ENCODE measurements at places on chromosomes 2 and 18.

GRCh38 chr18:48342125-48342524 is 67.1 kb downstream of the ZBTB7C start:
- no peak for DNase-seq

DNA sequence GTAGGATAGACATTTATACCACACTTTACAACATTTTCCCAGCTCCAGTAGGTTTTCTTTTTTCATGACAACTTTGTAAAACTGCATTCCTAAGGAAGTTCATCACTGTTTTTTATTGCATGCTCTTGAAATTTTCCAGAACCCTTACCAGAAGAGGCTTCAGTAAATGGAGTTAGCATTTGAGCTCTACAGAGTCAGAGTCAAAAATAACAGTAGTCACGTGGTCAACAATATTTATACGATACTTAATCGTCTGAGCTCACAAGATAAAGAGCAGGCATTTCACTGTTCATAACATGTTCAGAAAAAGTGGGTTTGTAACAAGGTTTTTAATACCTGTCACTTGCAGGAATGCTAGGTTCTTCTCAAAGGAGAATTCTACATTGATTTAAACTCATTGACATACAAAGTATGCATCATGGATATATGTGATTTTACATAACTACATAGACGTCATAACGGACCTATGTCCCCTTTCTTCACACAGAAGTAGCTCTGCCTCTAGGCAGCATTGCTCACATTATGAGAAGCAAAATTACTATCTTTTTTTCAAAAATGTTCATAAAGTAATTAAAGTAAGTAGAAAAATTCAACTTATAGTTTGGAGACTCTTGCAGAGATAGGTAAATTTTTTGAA is 187.0 kb upstream of the COL3A1 start:
- peak; percentile 52 for DNase-seq

- DNase-seq = no peak
These were observed 227.3 kb downstream of the CD226 start for GRCh38 chr18:69720422-69720821.

DNA sequence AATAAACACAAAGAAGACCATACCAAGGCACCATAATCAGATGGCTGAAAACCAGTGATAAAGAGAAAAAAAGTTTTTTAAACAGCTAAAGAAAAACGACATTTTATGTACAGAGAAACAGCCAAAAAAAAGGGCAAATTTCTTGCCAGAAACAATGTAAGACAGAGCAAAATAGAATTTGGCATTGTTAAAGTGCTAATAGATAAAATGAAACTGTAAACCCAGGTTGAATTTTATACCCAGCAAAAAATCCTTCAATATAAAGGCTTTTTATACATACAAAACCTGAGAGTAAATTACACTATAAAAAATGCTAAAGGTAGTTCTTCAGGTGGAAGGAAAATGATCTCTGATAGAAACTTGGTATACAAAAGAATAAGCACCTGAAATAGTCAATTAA is 45.7 kb downstream of the FAM117B start:
- no peak for DNase-seq

- no peak for DNase-seq
These were observed 11.6 kb downstream of the BMPR2 start for GRCh38 chr2:202387608-202388342.

DNA sequence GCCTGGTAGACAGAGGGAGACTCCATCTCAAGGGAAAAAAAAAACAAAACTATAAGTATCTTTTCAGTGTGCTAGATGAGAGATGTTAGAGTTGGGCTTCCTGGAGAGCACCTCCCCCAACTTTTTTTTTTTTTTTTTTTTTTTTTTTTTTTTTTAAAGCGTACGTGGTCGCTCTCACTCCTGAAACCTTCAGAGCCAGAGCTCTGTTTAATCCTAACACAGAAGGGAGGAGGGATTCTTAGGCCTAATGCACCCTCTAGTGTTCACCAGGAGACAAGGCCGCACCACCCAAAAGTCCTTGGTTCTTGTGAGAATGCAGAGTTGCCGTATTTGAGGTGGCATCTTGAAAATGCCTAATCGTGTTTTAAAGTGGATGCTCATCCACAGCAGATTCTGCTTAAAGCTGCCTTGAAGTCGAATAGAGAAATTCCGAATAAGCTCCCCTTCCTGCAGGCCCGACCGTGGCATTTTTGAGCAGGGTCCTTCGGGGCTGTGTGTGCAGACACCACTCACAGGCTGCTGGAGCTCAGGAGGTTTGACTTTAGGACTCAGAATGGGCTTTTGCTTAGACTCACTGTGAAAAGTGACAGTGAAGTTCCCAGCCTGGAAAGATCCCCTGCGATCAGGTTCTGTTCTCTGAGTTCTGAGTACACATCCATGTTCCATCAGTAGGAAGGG is 252.6 kb downstream of the AGAP1 start:
- DNase-seq = peak; percentile 77

GRCh38 chr2:75540994-75541393 is 19.7 kb downstream of the EVA1A start:
- DNase-seq = no peak
